Amygdala (tissue), 56 donors: ENCODE measurements at places on chromosomes 2 and 18.

DNA sequence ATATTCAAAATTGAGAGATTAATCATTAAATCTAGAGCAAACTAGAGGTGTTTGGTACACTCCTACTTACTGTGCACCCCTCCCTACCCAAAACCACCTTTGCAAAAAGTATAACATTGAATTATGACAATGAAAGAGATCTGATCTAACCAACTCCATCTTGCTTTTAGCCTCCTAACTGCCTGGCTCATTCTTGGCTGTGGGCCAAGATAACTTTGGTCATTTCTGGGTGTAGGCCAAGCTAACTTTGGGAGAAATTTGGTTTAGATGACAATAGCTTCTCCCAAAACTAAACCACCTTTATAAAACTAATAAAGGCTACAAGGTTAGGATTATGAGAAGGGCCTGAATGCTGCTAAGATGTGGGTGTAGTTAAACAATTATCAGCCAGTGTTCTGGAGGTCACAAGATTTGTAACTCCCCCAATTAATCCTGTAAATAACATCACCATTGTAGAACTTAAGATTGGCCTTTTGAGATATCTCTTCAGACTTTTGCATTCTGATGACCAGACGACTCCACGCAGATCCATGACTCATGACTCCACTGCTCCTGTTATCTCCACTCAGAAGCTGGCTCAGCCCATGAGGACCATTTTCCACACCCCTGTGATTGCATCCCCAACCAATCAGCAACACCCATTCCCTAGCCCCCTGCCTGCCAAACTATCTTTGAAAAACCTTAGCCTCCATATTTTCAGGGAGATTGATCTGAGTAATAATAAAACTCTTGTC is 160.2 kb downstream of the FBXO15 start:
- no peak for DNase-seq

DNA sequence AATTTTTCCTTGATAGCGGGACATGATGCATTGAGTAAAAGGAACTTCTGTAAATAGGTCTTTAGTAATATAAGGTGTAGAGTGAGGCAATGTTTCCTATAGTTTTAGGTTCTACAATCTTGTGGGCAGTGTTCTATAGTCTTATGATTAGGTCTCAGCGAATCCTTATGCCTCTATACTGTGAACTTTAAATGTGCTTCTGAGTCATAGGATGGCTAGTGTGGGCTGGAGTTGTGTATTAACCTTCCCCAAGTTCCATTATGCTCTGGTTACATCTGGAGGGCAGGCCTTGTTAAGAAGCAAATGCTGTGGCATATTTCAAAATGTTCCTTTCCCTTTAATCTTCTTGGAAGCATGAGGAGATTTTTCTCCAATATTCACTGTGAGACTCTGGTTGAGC is 73.5 kb downstream of the ROCK2 start:
- no peak for DNase-seq

- no peak for DNase-seq
Measured at GRCh38 chr2:233164128-233164635, 87.3 kb upstream of the ATG16L1 start.

DNA sequence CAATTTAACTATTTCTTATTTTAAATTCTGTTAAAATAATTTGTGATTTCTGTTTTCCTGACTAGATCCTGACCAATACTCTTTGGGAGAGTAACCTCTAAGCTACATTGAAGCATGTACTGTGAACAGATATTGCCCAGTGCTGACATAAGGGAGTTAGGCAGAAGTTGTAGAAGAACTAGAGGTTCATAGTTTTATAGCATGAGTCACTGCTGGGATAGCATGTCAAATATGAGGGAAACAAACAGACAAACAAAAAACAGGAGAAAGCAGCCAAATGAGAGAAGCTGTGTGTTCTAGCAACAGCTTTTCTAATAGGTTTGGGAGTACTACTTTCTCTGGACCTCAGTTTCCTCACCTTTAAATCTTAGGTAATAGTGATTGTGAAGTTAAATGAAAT is 72.4 kb downstream of the CERS6 start:
- DNase-seq: no peak

DNA sequence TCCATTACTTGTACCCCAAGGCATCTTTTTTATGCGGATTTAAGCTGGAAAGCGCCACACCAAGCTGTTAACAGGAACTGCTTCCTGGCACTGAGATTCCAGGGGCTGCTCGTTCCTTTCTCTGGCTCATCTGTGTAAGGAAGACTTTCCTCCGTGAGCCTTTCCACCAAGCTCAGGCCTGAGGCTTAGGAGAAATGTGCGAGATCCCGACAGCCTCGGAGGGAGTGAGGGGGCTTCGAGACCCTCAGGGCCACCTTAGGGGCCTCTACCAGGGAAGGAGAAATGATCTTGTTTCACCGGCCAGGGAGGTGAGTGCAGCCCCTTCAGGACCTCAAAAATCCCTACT is 17.1 kb downstream of the B3GNT7 start:
- no peak for DNase-seq
